ENCODE measurements at places on chromosomes 7 and 10.

DNA sequence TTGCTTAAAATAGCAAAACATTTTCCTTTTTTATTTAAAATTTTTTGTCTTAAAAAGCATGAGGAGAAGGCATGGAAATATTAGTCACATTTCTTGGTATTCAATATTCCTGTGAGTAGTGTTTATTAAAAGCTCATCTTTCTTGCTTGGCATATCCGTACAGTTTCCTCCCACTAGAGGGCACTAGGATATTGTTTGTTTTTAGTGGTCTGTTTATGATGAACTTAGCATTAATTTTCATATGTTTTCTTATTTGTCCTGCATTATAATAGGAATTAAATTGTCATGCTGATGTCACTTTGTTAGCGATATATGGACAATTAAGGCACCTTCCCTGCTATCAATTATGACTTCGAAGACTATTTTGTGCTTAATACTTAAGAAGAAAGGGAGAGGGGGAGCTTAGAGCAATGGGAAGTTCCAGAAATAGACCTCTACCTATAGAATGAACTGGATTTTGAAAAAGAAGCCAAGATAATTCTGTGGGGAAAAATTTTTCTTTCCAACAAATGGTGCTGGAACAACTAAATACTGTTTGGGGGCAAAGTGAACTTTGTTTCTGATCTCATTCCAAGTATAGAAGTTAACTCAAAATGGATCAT is 91.0 kb upstream of the STRIP2 start:
- DNase-seq = no peak

DNA sequence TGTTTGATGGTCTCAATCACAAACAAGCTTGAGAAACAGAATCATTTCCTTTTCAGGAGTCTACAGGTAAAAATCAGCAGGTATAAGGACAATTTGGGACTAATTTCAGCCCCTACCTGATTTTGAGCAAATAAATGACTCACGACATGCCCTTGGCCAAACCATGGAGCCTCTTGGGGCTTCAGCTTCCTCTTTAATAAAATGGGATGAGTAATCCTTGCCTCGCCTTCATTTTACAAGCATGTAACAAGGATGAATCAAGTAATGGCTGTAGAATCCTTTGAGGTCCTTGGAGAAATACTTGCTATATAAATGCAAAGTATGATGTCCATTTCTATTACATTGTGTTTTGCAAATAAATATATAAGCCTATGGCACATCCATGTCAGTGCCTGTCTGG is 212.8 kb upstream of the PODXL start:
- no peak for DNase-seq

DNA sequence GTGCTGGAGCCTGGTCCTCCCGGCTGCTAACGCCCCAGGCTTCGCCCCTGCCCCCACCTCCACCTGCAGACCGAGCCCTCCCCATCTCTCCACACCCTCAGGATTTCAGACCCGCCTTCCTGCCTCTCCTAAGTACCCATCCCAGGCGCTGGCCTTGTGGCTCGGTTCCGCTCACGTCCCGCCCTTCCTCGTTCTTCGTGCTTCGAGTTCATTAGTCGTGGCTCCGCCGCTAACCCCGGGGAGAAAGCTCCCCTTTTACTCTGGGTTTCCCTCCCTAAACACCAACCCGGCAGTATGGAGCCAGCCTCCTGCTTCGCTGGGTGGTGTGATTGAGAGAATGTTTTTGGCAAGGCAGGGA is 11.2 kb downstream of the EMX2 start:
- no peak for DNase-seq

GRCh38 chr7:326273-326672 is 36.3 kb downstream of the FOXL3 start:
- no peak for DNase-seq

- no peak for DNase-seq
These were observed 45.5 kb upstream of the SLC29A4 start for GRCh38 chr7:5237286-5237685.

- DNase-seq = peak; percentile 49
These were observed at the start of gene SORCS3 for GRCh38 chr10:104641187-104641936. TSS of gene SORCS3 (plus strand) at chr10:104641290.

DNA sequence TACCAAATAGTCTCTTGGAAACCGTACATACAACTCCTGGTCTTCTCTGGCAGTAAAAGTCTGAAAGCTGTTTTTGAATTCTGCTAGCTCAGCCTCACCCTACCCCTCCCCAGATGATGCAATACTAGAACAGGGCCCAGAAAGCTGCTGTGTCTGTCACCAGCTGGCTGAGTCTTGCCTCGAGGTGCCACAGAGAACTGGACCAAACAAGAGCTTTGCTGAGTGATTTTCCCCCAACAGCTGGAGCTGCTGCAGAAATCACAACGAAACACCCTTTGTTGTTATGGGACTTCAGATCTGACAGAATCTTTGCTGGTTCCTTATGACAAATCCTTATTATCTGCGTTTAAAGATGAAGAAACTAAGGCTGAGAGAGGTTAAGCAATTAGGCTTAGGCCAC is 134.1 kb downstream of the SPAG6 start:
- DNase-seq = no peak

All from right forelimb (tissue), 1 donor.